ENCODE measurements at places on chromosomes 16 and 17. TPM values are rescaled to one million over a fixed set of nuclear protein-coding genes. Genes with fewer than 3 reads are reported as not detected.

ENPP7 gene
- total RNA-seq, result 0.27 TPM

DNA sequence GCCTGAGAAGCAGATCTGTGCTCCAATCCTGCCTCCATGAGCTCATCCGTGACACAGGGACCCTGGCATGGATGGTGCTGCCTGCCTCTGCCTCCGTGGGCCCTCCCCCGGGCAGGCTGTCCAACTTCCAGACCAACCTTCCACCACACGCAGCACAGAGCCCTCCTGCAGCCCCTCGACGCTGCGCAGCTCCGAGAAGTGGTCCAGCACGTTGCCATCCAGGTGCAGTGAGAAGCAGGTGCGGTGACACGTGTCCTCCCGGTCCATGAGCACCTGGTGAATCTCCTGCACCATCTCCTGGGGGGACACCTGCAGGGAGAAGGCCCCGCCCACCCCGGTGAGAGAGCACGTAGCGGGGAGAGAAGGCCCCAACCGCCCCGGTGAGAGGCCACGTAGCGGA is 8.4 kb downstream of the CLUH start:
- DNase-seq, result no peak

DNA sequence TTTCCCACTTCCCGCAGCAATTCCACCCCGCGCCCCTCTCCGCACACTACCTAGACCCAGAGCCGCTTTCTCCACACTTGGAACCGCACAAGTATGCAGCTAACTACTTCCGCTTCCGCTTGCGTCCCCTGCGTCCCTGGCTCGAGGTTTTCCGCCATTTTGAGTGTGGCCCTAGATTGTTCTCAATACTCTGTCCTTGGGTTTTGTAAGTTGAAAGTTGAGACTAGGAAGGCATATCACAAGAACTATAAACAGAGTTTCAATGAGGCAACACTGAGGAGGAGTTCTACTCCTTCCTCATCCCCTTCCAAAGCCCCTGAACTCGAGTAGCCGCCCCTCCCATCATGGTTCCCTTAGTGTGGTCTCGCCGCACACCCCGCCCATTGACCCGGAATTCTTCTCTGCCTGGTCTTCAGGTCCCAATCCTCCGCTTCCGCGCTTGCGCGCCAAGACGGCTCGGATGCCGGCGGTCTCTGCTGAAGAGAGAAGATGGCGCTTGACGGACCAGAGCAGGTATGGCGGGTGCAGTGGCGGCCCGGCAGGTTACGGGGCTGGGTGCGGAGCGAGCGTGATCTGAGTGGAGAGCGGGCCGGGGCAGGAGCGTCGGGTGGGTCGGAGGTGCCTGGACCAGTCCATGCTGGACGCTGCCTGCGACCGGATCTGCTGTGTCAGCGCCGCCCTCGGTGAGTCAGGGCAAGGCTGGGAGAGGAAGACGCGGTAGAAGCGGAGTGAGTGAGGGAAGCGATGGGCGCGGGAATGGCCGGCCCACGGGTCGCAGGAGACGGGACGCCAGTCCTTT is at the start of the genes FTSJ3 and PSMC5:
TSS of gene FTSJ3 (minus strand) at position 662 of the 799 bp plus-strand sequence. CDS start 761 bp downstream, outside the sequence.
TSS of gene PSMC5 (plus strand) at position 430 of the 799 bp plus-strand sequence. CDS start at position 490, 60 bp downstream.
- peak; percentile 98 for DNase-seq

DNA sequence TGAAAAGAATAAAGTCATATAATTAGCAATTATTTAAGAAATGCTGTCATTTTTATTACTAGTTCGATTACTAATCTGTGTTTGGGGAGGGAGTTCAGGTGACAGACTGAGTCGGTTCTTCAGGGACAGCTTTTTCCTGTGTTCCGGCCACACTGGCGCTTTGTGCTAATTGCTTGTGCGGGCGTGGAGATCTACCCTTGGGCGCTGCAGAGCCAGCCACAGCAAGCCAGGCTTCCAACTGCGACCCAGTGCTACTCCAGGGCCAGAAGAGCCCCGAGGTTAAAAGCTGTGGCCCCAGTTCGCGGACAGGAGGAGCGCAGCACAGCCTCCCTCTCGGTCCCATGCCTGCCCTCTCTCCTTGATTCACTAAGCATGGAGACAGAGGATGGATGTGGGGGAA is 6.5 kb upstream of the OR2C1 start:
- DNase-seq, result no peak

GRCh38 chr16:48905632-48906505 is 295.9 kb upstream of the N4BP1 start:
- DNase-seq, result no peak

CD300LB gene
- 0.81 TPM for total RNA-seq

- no peak for DNase-seq
Observed at GRCh38 chr16:28086186-28087139, 22.9 kb upstream of the GSG1L start.

ATP2A3 gene
- 377 TPM for total RNA-seq

- no peak for DNase-seq
Observed at GRCh38 chr16:76222087-76222486, 55.1 kb upstream of the CNTNAP4 start.

GRCh38 chr16:56260378-56261160 is 69.3 kb downstream of the GNAO1 start:
- no peak for DNase-seq

- DNase-seq, result peak; percentile 36
Observed at GRCh38 chr16:87765473-87765775, 362 bp downstream of the KLHDC4 start.

EXOC3L1 gene
- under 0.01 TPM for total RNA-seq

PLCG2 gene
- 70.3 TPM for total RNA-seq

DNA sequence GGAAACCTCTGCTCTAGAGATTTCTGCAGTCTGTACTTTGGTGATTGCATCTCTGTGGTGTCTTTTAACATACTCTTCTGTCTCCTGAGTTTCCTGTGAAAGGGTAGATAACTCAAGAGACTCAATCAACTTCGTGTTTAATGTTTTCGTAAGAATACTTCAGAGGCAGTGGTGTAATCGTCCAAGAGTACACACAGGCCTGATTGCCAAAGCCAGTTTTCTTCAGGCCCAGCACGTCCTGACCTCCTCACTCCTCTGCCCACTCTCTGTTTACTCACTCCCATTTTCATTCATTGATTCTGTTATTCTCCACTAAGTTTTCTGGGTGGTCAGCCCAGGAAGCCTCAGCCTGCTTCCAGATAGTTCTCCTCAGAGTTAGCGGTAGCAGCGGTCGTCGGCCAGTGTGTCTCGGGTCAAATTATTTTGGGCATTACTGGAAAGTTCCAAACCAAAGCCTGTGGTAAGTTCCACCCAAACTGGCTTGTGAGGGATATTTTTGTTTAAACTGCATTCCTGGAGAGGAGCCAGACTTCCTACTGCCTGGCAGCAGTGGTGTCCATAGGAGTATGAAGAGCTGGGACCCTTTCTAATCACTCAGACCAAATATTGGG is 293.2 kb downstream of the WWOX start:
- DNase-seq, result no peak

ZCCHC14 gene
- total RNA-seq, result 7.0 TPM

- no peak for DNase-seq
Observed at GRCh38 chr17:62855156-62855555, 47.0 kb upstream of the MARCHF10 start.

FOXJ1 gene
- 4.6 TPM for total RNA-seq

TBC1D3E gene
- total RNA-seq, result not detected

CLDN7 gene
- total RNA-seq, result 9.7 TPM

- no peak for DNase-seq
Observed at GRCh38 chr17:67273900-67274299, 28.9 kb upstream of the HELZ start.

- DNase-seq, result no peak
Observed at GRCh38 chr17:72743037-72743467, 349.4 kb downstream of the SLC39A11 start.

DNA sequence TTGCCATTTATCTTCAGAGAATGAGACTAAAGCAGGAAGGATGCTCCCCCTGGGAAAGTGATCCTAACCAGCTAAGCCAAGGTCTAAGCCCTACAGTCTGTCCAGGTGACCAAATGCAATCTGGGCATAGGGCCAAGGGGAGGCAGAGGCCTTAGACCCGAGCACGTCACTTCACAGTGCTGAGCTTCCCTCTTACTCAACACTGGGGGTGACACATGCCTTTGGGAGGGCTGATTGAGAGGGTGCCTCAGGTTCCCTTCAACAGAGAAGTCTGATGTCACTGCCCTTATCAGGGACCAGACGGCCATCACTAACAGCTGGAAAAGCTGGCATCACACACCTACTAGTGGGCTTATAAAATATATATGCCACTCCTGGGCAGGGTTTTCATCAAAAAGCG is 4.0 kb downstream of the CIAO2B start:
- DNase-seq, result no peak

FKBP10 gene
- 6.5 TPM for total RNA-seq

DNA sequence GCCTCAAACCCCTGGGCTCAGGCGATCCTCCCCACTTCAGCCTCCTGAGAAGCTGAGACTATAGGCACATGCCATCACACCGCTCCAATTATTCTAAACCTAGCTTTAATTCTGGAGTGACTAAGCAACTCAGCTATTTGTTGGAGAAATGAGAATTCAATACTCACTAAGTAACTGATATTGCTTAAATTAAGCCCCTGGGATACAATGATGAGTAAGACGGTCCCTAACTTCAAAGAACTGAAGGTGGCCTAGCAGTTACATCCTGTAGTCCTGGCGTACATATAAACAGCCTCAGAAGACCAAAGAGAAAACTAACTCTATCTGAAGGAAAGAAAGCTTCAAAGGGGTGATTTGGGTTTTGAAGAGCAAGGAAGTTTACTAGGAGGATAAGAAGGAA is 25.0 kb downstream of the XPO6 start:
- DNase-seq, result no peak

DNA sequence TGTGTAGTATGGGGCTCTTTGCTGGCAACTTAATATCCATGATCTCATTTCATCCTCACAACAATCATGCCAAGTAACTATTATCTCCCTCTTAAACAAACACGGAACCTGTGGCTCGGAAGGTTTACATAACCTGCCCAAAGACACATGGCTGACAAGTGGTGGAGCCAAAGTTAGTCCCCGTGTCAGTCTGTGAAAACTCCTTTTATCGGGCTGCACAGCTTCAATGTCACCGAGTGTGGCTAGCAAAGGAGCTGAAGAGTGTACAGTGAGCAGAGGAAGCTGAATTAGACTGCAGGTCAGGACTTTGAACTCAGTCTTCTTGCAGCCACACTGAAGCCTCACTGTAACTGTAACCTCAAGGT is 80.3 kb downstream of the PARN start:
- DNase-seq, result no peak

- DNase-seq, result no peak
Observed at GRCh38 chr17:82937411-82938371, 97.9 kb upstream of the ZNF750 start.

DNA sequence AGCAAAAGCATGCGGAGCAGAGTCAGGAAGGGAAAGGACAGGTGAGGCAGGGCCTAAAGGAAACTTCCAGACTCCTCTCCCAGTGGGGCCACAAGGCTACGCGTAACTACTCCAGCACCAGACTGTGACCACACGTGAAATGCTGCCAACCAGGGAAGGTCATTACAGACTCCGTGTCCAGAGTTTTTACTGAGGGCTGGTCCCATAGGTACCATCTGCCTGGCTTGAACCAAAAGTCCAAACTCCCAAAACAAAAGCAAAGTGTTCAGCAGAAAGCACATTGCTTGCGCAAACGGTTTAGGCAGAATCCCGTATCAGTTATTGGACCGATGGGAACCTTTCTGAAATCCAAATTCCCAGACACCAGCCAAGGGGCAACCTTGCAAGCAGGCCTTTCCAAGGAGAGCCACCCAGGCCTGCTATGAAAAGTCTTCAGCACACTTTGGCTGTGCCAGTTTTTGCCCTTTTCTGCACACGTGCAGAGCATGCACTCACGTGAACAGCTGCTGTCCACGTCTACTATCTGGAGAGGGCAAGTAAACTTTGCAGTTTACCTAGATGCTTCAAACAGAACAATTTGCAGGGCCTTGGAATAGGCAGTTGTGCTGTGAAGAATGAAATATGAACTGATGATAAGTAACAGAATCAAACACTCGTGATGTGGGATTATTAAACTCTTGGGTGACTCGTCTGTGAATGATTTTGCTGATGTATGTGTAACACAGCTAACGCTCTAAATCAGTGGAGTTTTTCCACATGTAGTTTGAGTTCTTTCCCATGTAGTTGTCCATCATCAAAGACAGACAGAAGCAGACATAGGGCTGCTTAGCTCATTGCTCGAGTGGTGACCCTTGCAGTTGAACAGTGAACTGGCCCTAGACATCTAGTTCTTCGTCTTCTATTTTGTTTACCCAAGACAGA is 58.1 kb upstream of the CRISPLD2 start:
- DNase-seq, result no peak

TMIGD1 gene
- total RNA-seq, result not detected

All from hematopoietic multipotent progenitor cell (in vitro differentiated cells).